ENCODE measurements at places on chromosomes 2 and 18.

GRCh38 chr2:45275242-45275805 lies 266.1 kb upstream of the SIX2 start:
- no peak for DNase-seq

DNA sequence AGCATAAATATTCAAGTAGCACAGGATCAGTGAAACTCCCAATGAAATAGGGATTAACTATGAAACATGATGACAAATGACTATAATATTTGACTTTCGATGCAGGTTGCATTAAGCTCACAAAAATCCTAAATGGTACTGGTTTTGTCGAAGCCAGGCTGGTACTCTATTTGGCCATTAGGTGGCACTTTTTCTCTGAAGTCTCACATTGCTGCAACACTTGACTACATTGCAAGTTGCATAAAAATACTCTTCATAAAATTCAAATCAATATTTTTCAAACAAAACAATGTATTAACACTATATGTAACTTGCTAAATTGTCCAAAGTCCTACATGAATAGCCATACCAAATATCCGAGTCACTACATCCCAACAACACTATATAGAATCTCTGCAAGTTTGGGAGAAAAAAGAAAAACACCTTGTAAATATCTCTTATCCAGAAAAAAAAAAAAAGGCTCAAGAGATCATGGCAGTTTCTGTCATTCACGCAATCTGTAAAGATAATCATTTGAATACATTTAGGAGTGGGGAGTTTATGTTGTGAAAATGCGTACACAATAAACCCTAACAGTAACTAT lies 9.5 kb downstream of the RTTN start:
- DNase-seq = peak; percentile 39

GRCh38 chr2:96142217-96143113 lies 2.8 kb downstream of the DUSP2 start:
- DNase-seq = peak; percentile 47

- no peak for DNase-seq
Observed at GRCh38 chr2:69080071-69080470, 67.1 kb downstream of the ANTXR1 start.

DNA sequence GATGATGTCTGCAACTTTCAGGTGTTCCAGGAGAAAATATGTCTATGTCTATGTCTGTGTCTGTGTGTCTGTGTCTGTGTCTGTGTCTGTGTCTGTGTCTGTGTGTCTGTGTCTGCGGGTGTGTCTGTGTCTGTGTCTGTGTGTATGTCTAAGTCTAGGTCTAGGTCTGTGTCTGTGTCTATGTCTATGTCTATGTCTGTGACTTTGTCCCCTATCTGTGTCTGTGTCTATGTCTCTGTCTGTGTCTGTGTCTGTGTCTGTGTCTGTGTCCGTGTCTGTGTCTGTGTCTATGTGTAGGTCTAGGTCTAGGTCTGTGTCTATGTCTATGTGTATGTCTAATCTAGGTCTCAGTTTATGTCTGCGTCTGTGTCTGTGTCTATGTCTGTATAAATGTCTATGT lies 10.5 kb downstream of the IL1R2 start:
- no peak for DNase-seq

DNA sequence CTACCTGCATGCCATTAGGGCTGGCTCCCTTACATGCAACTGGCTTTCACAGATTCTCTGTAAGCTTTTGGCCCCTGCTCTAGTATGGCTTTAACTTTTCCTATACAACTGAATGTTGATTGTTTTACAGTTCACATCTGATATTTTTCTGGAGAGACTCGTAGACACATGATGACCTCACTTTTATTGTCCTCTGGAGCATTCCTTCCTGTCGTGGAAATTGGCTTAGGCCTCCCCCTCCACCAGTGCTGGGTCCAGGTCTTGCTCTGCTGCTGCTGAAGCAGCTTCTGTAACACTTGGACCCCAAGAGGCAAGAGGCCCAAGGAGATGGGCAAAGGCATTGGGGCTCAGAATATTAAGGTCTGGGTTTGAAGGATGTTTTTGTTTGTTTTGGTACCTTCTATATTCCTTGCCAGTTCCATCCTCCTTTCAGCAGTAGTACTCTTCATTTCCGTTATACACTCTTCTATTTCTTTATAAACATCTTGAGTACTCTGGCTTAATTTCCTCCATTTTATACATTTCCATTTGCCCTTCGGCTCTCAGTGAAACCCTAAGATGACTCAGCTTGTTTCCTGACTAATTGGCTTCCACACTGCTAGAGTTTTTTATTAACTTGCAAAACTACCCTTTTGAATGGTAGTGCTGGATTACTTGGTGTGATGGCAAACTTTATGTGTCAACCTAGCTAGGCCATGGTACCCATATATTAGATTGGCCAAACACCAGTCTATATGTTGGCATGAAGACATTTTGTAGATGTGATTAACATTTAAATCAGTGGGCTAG lies 219.8 kb downstream of the CDCA7 start:
- DNase-seq = no peak
